ENCODE measurements at places on chromosomes 1 and 21. TPM values are rescaled to one million over a fixed set of nuclear protein-coding genes. Genes with fewer than 3 reads are reported as not detected.

Gene TMEM39B
- 24.6 TPM for polyA plus RNA-seq

Gene EXO5
- 17.5 TPM for polyA plus RNA-seq

Gene MX2
- 1.8 TPM for polyA plus RNA-seq

Gene MPZ
- polyA plus RNA-seq: 4.7 TPM

Gene PPIAL4G
- polyA plus RNA-seq: 0.07 TPM

Gene LIPI
- polyA plus RNA-seq: 1.0 TPM

Gene PRDM16
- 13.6 TPM for polyA plus RNA-seq

Gene HOOK1
- 18.7 TPM for polyA plus RNA-seq

Gene PYHIN1
- 0.49 TPM for polyA plus RNA-seq

Gene FAM177B
- 0.81 TPM for polyA plus RNA-seq

Gene A3GALT2
- polyA plus RNA-seq: not detected

Gene MXRA8
- 164 TPM for polyA plus RNA-seq

Gene ADAMTSL4
- 21.1 TPM for polyA plus RNA-seq

Gene NGF
- polyA plus RNA-seq: 0.99 TPM

Gene GBP4
- 23.9 TPM for polyA plus RNA-seq

Gene FCER1A
- polyA plus RNA-seq: 0.76 TPM

Gene DESI2
- 69.3 TPM for polyA plus RNA-seq

Gene FMO2
- polyA plus RNA-seq: 28.9 TPM

Gene CLIC6
- polyA plus RNA-seq: 35.9 TPM

Gene AIRE
- polyA plus RNA-seq: 0.18 TPM

Gene CRB1
- polyA plus RNA-seq: 0.25 TPM

Gene GJB4
- polyA plus RNA-seq: not detected

Gene LMX1A
- 0.07 TPM for polyA plus RNA-seq

Gene PTPRU
- 12.9 TPM for polyA plus RNA-seq

Gene BNIPL
- polyA plus RNA-seq: 11.1 TPM

Gene CORT
- 1.7 TPM for polyA plus RNA-seq

Gene RABIF
- polyA plus RNA-seq: 8.7 TPM

Gene CLCNKB
- polyA plus RNA-seq: 4.7 TPM

Gene SYT14
- 0.81 TPM for polyA plus RNA-seq

Gene UTS2
- polyA plus RNA-seq: not detected

Gene CYP4B1
- 1.7 TPM for polyA plus RNA-seq

Gene AGT
- polyA plus RNA-seq: 0.76 TPM

Gene TTC34
- polyA plus RNA-seq: 0.71 TPM

Gene CSF1
- polyA plus RNA-seq: 12.1 TPM

Gene GRHL3
- polyA plus RNA-seq: 0.18 TPM

Gene NUAK2
- 9.2 TPM for polyA plus RNA-seq

Gene VAMP4
- polyA plus RNA-seq: 20.9 TPM

Measured in right lung (tissue), 10 donors.